Vein endothelial cell (primary cell): ENCODE measurements at places on chromosomes 1 and 21. TPM values are rescaled to one million over a fixed set of nuclear protein-coding genes. Genes with fewer than 3 reads are reported as not detected.

Gene IL20
- total RNA-seq, result not detected in 2 replicates

Gene AMY1B
- not detected in 2 replicates for total RNA-seq

Gene DOP1B
- 11.8 and 12.1 TPM in 2 replicates for total RNA-seq

Gene PHTF1
- total RNA-seq, result 44.7 and 54.6 TPM in 2 replicates

Gene BARHL2
- not detected in 2 replicates for total RNA-seq

Gene IL10
- not detected in 2 replicates for total RNA-seq

Gene STUM
- under 0.01 TPM in 1 of 2 replicates, not detected in the other for total RNA-seq

Gene DCST1
- not detected in 2 replicates for total RNA-seq

Gene RUNX3
- not detected in 2 replicates for total RNA-seq

Gene SMG7
- 36.3 and 47.1 TPM in 2 replicates for total RNA-seq
